Anterior cingulate cortex (tissue), 58 donors: ENCODE measurements at places on chromosomes 3 and 15.

DNA sequence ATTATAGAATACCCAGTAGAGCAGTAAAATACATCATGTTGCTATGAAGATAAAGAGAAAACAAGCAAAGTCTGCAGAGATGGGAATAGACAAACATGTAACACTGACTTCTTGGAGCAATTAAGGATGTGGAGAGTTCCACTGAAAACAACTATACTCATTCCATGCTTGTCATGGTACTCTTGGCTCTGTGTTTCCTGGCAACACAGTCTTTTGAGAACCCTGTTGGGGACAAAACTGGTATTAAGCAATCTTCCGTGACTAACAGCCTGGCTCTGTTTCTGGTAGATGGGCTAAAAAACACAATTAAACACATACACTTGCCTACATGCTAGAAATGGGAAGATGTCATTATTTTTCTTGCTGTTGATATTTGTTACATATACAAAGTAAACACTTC lies 1212.3 kb upstream of the GBE1 start:
- DNase-seq: no peak

DNA sequence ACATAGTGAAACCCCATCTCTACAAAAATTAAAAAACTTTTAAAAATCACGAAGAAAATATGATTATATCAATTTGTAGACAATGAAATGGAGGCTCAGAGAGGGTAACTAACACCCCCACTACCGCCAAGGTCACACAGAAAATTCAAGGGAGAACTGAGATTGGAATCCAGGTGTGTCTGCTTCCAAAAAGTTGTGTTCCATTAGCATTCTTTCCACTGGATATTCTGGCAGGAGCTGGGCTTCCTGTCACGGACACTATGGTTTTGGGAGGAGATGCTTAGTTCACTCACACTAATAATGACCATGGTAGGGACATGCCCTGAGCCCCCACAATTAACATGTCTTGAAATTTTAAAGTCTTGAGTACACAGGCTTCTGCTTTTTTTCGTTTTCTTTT lies 28.8 kb downstream of the CTSH start:
- DNase-seq: no peak

DNA sequence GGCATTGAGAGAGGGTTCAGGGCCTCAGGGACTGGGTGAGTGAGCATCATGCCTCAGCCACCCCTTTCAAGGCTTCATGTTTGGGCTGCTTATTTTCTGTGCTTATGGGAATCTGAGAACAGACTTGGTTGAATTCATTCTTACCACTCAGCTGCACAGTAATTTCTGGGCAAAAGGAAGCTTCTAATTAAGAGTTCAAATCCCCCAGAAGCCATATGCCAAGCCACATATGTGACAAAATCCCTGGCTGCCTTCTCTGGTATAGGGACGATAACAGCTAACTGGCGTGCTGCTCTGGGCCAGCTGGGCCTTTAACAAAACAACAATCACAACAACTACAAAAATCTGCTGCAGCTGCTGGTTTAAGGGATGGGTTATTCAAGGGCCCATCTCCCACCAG lies 181.0 kb upstream of the ANKRD28 start:
- DNase-seq: no peak

DNA sequence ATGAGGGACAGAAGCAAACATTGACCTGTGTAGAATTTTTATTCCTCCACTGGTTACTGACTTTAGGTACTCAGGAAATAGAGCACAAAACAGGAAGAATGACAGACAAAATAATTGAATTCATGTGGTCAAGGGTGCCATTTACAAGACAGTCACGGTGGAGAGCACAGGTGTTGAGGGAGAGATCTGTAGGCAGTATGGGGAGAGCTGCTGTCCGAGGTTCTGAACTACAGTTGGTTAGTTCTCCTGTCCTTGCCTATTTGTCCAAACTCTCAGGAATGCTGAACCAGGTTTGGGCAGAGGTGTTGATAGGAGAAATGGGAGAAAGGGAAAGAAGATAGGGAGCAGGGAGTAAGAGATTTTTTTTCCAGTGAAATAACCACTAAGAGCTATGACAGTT lies 178.5 kb upstream of the ZBTB20 start:
- DNase-seq: no peak
